CD4-positive, alpha-beta T cell treated with Interleukin-2 at 100 ng/mL for 4 hours (primary cell): ENCODE measurements at places on chromosomes 1 and 21.

DNA sequence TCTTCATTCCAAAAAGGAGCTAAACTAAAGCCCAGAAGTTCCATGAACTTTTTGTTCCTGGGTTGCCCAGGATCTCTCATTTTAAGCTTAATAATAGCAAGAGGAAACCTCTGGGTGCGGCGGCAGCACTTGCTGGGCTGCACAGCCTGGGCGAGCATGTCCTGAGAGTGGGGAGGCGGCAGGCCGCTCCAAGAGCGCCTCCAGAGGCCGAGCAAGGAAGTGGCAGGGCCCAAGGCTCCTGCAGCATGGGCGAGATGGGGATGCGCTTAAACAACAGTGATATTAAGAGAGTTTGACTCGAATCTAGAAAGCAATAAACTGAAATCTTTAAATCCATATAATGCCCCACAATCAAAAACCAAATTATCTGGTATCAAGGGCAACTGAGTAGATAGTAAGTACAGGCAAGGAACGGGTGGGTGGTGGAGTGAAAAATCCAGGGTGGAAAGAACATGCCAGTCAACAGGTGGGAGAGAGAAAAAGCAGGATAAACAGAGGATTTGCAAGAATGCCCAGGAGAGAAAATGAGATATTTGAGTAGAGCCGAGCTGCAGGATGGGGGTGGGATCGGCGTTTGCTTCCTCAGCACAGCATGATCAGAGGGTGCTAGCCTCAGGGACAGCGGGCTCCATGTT lies 14.1 kb upstream of the TNR start:
- DNase-seq: no peak

DNA sequence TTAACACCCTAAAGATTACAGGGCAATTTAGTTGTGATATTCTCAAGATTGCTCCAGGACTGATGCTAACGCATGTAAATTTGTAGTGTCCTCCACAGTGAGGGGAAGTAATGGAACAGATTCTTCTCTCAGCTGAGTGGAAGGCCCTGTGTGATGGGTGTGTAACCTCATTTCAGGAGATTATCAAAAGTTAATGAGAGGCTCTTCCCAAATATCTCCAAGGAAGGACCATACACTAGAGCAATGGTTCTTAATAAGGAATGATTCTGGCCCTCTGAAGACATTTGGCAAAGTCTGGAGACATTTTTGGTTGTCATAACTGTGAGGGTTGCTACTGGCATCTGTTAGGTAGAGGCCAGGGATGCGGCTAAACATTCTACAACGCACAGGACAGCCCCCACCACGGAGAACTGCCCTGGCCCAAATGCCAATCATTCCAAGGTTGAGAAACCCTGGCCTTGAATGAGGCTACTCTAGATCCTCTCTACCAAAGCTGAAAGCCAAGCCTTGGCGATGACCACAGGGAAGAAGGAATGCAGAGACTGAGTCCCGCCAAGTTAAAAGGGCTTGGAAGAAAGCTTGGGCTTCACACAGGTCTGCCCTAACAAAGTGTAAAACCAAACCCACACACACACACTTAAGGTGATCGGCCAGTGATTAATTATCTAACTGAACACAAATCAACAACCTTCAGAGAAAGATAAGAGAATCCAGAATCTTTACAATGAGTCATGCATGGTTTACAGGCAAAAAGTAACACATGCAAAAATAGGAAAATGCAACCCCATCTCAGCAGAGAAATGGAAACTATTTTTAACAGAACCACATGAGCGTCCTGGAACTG lies 135.8 kb downstream of the SYF2 start:
- no peak for DNase-seq

DNA sequence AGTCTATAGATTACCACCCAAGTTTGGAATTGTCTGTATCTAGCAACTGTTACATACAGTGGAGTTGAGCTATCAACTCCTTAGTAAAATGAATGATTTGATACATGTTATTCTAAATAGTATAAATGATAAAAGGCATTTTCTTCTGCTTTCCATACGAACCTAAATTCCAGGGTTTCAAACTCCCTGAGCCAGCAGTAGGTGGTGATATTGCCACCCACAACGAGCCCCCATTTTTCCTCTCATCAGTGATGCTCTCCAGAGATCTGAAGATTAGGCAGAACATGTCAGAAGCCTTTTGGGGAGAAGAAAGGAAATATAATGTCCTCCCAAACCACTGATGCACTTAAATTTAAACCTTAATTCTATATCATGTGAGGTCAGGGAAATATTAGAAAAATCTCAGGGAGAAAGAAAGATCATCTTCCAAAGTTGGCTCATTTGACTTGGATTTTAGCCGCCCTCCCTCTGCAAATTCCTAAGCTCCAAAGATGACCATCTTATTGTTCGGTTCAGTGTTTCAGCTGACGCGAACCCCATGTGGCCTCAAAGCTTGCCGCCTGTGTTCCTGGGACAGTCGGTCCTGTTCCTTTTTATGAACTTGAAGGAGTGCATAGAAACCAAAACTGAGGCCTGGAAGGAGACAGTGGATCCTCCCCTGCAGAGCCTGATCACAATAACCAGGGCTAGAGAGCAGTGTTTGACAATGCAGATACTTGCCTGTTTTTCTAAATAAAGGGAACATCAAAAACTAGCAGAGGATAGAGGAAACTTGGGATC lies 2.3 kb downstream of the EVA1C start:
- DNase-seq: no peak

GRCh38 chr21:25489673-25490072 lies 117.6 kb downstream of the MRPL39 start:
- no peak for DNase-seq

GRCh38 chr1:62144238-62144831 lies 50.3 kb upstream of the L1TD1 start:
- DNase-seq: peak; percentile 32

DNA sequence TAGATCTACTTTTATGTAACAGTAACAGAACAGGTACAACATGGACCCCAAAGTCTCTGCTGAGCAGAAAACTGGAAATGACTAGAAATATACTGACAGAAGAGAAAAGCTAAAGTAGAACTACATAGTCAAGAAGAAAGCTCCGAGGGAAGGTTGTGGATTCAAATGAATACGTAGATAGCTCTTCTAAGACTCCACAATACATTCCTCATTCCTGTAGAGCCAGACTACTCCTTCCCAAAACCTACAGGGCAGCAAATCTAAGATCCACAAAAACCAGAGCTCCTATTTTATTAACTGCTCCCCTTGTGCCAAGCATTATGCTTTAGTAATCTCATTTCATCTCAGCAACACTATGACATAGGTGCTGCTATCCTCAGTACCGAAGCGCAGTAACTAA lies 35.2 kb downstream of the ARID4B start:
- DNase-seq: no peak
